CD4-positive, alpha-beta memory T cell (primary cell): ENCODE measurements at places on chromosomes 3 and 15. TPM values are rescaled to one million over a fixed set of nuclear protein-coding genes. Genes with fewer than 3 reads are reported as not detected.

GRCh38 chr15:74301583-74302361 is 65.6 kb downstream of the CCDC33 start:
- no peak for DNase-seq

- no peak for DNase-seq
Observed at GRCh38 chr3:188287339-188287738, 133.4 kb downstream of the LPP start.

GRCh38 chr15:99371180-99372103 is 120.2 kb downstream of the LRRC28 start:
- DNase-seq = no peak

- no peak for DNase-seq
Observed at GRCh38 chr3:62832553-62832952, 42.7 kb downstream of the CADPS start.

DNA sequence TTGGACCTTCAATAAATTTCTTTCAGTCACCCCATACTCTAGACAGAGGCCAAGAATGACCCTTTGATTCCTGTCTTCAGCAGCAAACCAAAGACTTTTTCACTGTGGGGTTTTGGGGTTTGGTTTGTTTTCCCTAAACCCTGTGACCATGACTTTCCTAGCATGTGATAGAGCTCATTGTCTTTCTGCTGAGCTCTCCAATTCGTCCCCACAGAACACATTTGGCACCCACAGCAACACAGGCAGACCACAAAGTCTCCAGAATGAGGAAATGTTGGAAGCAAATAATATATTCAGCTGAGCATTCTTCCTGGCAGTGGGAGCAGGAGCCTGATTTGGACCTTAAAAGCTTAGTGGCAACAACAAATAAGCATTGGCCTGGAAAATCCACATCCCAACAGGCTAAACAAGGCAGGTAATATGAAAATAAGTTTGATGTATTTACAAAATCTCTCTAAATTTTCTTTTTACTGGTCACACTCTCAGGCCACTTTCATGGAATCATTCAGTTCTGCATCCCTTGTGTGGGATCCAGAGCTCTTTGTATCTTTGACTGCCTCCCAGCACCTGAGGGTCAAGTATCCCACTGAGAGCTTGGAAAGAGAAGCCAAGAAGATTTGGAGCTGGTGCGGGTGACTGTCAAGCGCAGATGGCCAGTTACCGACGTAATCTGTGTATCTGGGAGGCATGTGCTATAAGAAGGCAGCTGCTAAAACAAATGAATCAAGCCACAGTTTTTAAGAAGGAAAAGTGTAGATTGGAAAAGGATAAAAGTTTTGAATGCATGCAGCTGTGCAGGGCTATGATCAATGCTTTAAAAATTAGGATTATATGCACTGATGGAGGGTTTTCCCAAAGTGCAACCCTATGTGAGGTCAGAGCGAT is 36.5 kb upstream of the CPB1 start:
- DNase-seq = no peak

DNA sequence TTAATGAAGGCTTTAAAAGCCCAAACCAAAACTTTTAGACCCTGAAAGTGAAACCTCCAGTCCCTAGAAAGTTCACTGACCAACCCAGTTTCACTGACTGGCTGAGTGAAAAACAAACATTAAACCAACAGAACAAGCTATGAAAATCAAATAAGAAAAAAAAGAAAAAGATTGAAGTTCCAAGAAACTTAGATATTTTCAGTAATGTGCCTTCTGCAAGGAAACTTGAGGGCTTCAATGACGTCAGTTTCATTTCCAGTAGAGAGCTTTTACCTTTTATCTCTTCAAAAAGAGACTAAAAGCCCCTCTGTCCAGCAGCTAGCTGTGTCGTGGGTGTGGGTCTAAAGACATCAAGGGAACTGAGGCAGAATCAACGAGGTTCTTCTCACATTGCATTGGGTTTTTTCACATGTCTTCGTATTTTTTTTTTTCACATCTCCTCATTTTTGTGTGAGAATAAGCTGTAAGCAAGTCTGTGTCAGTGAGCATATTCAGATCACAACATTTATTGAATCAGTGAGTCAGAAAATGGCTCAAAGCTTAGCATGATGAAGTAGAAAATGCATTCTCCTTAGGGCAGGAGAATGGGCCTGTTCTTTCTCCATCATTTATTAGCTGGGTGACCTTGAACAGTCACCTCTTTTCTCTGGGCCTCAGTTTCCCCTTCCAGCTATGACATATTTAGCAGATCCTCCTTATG is 54.8 kb upstream of the BCL6 start:
- DNase-seq = no peak

- DNase-seq = no peak
Observed at GRCh38 chr3:17181413-17181907, 296.7 kb downstream of the PLCL2 start.

DNA sequence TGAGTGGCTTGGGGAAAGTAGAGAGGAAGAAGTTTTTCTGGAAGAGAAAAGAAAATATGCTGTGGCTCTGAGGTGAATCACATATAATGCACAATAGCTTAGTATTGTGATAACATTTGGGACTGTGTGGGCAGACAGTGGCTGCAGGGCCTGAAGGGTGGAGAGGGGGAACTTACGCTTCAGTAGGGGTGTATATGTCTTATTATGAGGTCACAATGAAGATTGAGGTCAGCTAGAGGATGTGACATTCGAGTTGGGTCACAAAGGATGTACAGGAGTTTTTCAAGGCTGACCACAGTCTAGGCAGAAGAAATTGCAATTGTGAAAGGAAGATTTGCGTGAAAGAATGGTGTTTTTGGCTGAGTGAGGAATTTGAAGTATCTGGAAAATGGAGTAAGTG is 414.8 kb downstream of the LPP start:
- DNase-seq = no peak

- no peak for DNase-seq
Observed at GRCh38 chr15:60384053-60384452, 13.7 kb downstream of the ANXA2 start.

GRCh38 chr15:59116141-59116540 is 11.2 kb downstream of the CCNB2 start:
- no peak for DNase-seq

GRCh38 chr3:72794079-72794478 is 54.2 kb downstream of the SHQ1 start:
- DNase-seq = no peak

- DNase-seq = peak; percentile 4
Observed at GRCh38 chr3:57852896-57853295, 96.8 kb downstream of the SLMAP start.

DNA sequence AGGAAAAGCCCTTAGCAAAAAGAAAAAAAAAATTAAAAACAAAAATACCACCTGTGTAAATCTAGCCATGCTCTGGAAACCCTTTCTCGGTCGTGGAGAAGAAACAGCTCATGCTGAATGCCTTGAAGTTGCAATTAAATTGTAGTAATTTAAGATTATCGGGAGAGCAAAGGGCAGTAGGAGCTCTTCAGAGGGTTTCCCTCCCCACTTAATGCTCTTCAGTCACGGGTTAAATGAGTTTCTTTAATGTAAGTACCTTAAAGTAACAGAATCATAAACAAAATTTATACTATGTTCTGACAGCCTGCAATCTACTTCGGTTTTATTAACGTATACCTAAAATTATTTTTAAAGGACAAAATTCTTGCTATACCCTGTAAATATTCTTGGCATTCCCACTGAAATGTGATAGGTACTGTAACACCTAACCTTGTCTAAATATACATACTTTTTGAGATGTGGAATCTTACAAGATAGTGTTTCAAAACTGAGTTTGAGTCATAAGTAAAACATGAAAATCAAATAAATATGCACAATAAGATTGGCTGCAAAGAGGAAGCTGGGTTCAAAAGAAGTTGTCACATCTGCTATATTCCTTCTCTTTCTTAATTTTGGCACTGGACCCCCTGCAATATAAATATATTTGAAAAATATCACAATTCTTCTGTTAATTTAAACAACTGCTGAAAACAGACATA is 5.3 kb downstream of the FOXP1 start:
- DNase-seq = no peak

GRCh38 chr3:98903099-98903498 is 1.6 kb upstream of the DCBLD2 start:
- DNase-seq = no peak

GRCh38 chr15:90441027-90441426 is 53.0 kb downstream of the IQGAP1 start:
- no peak for DNase-seq

GRCh38 chr15:35470441-35470840 is 75.5 kb downstream of the DPH6 start:
- no peak for DNase-seq

DNA sequence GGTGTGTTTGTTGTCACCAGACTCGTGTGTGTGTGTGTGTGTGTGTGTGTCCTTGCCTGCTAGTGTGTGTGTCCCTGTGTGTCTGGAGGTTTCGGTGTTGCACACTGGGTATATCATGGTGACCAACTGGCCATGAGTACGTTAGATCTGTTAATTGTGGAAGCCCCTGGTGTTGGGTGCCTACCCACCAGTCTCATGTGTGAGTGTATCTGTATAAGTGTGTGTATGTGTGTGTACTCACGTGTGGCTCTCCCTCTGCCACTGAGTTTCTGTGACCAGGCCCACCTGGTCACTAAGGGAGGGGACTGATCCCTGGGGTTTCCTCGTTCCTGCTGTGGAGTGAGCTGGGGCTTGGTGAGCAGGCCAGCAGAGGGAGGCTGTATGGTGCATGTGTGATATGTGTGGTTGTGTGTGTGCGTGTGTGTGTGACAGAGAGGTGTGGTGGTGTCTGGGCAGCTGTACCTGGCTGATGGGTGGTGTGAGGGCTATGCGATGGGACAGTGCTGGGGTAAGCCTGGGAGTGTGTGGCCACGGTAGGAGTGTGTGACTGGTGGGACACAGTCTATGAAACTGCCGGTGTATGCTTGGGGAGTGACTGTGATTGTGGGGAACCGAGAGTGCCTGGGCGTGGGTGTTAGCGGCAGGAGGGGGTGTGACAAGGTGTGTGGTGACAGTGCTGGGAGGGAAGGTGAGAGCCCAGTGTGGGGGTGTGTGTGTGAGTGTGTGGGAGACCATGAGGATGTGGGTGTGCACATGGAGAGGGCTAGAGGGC is 1.8 kb downstream of the PRKCD start:
- peak; percentile 80 for DNase-seq

GRCh38 chr3:179196098-179196497 is 47.9 kb downstream of the PIK3CA start:
- DNase-seq = peak; percentile 69

GRCh38 chr3:194013928-194014327 is 122.0 kb upstream of the HES1 start:
- no peak for DNase-seq

GRCh38 chr3:100486808-100487207 is 5.6 kb upstream of the TMEM45A start:
- no peak for DNase-seq

DNA sequence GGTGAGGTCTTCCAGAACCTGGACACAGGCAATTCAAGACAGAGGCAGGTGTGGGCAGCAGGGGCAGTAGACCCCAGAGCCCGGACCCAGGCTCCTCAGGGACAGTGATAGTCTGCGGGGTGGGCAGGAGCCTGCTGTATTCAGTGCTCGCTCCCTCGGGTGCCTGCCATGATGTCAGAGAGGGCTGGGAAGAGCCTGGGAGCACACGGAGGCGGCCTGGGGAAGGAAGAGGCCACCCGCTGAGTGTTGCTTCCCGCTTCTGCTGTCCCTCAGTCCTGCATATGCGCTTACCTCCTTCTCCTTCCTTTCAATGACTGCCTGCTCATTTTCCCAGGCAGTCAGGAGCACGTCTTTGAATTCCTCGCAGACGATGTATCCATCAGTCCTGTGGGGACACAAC is 22.8 kb downstream of the TMEM43 start:
- DNase-seq = no peak

DNA sequence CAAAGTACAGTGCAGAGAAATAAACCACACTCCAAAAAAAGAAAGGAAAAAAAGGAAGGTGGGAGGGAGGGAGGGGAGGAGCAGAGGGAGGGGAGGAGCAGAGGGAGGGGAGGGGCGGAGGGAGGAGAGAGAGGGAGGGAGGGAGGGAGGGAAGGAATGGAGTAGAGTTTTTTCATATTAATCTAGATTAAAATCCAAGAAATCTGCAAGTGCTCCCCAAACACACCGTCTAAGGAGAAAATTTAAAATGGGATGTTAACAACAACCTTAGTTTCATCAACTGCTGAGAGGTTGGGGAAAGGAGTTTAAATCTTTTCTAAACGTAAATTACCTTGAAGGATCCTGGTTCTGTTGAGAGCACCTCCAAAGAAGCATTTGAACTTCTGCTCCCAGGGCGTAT is 6.6 kb downstream of the FSIP1 start:
- DNase-seq = no peak

The HESX1 gene
- total RNA-seq = not detected

The ZPLD1 gene
- total RNA-seq = not detected

The SGO1 gene
- 0.55 TPM for total RNA-seq

The TERC gene
- total RNA-seq = 15.6 TPM

The PLCH1 gene
- not detected for total RNA-seq
